ENCODE measurements at places on chromosomes 16 and 17. TPM values are rescaled to one million over a fixed set of nuclear protein-coding genes. Genes with fewer than 3 reads are reported as not detected.

KRTAP2-1 gene
- 7.0 TPM for total RNA-seq

CTRB1 gene
- not detected for total RNA-seq

DNA sequence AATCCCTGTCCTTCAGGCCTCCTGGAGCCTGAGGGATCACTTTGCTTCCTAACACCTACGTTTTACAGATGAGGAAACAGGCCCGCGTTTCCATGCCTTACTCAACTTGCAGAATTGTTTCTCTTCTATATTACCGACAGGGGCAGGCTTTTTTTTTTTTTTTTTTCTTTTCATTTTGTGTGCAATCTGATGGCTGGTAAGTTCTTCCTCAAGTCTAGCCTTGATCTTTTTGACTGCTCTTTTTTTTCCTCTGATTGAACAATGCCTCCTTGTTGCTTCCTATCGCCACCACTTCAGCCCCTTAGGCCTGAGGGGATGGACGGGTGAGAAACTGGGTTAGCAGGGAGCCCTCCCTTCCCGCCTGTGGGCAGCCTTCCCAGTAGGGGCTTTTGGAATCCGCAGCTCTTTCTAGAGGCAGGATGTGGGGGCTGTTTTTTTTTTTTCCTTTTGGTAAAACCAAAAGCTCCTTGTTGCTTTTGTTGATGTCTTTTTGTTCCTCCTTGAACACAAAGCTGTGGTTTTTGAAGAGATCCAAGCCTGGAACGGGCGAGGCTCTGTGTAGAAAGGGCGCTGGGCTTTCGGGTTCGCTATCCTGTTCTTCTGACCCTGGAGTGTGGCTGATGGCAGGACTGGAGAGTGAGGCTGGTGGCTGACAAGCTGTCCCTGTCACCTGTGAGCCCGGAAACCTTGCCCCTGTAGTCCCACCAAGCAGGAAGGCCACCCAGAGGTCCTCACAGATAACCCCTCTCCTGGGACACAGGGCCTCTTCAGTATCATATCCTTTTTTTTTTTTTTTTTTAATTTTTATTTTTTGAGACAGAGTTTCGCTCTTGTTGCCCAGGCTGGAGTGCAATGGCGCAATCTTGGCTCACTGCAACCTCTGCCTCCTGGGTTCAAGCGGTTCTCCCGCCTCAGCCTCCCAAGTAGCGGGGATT lies 14.0 kb downstream of the LASP1 start:
- no peak for DNase-seq

- no peak for DNase-seq
Measured at GRCh38 chr17:50505591-50506130, 2.6 kb upstream of the MYCBPAP start.

GRCh38 chr16:20729141-20729540 lies 12.5 kb downstream of the THUMPD1 start:
- no peak for DNase-seq

DNA sequence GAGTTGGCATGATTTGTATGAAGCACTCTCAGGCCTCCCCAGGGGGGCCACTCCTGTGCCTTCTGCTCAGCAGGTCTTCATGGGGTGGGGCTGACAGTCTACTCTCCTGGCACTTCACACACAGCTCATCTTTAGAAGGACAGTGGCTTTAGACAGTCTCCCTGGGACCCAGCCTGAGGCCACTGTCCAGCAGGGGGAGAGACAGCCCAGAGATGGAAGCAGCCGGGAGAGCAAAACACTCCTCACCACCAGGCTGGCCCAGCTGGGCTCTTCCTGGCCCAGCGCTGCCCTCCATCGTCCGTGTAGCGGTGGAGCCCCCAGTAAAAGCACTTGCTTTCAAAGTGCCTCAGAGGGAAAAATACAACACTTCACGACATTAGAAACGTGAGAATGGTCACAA lies 62.0 kb upstream of the CRHR1 start:
- no peak for DNase-seq

Measured in lower leg skin (tissue), 4 donors.